ENCODE measurements at places on chromosomes 12 and 14.

GRCh38 chr12:29066011-29066588 is 83.0 kb upstream of the FAR2 start:
- DNase-seq: no peak

DNA sequence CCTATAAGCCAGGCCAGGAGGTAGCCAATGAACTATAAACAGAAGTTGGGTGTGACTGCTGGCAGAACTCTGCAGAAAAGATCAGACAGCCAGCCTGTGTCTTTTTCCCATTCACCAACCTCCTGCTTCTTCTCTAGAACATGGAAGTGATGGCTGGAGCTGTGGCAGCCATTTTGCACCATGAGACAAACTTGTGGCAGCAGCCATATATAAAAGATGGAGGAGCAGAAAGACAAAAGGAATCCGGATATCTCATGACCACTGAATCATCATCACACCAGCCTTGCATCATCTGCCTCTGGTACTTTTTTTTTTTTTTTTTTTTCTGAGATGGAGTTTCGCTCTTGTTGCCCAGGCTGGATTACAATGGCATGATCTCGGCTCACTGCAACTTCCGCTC is 8.7 kb downstream of the BEGAIN start:
- no peak for DNase-seq

DNA sequence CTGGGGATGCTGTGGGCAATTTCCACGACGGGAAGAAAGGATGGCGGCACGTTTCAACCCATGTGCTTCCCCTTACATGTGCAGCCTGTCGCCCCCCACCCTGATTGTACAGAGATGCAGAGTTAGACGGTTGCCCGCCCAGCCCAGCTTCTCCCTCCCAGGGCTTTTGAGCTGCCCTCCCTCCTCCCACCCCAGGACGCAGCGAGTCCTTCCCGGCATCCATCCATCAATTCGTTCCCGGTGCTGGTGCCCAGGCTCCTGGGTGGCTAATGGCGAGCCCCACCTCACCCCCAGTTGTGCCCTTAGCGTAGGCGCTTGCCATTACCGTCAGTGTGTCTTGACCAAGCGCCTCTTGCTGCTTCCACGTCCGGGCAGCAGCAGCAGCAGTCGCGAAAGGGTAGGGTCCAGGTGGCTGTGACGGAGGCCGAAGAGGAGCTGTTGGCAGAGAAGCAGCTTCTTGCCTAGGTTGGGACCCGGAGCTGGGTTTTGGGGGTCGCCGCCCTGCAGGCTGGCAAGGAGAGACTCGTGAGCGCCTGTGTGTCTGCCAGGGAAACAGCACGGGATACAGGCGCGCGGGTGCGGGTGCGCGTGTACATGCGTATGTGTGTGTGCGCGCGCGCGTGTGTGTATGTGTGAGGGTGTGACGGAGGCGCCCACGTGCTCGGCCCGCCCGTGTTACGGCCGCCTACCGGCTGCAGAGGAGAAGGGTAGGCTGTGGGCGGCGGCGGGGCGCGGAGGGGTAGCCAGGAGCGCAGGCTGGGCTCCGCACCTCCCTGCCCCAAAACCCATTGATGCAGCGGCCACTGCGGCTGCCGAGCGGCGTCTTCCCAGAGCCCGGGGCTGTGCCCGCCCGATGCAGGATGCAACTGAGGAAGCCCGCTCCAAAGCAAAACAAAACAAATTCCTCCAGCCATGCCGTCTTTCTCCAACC is at the start of gene SLC6A15:
SLC6A15 (minus strand) TSS at position 602 of the 931 bp plus-strand sequence. CDS start 20,679 bp downstream, outside the sequence.
- no peak for DNase-seq

GRCh38 chr12:7344833-7345606 is 41.1 kb downstream of the ACSM4 start:
- DNase-seq: no peak

DNA sequence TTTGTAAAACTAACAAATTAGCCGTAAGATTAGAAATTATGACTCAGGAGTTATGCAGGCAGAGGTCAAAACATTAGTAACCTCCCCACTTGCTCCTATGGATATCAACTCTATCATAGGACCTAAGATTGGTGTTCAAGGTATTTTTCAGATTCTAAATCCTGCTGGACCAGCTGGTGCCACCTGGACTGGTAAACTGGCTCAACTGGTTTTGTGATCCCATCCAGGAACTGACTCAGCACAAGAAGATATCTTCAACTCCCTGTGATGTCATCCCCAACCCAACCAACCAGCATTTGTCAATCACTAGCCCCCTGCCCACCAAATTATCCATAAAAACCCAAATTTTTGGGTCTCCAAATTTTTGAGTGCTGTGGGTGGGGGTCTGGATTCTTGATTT is 98.1 kb upstream of the OR4E1 start:
- no peak for DNase-seq

DNA sequence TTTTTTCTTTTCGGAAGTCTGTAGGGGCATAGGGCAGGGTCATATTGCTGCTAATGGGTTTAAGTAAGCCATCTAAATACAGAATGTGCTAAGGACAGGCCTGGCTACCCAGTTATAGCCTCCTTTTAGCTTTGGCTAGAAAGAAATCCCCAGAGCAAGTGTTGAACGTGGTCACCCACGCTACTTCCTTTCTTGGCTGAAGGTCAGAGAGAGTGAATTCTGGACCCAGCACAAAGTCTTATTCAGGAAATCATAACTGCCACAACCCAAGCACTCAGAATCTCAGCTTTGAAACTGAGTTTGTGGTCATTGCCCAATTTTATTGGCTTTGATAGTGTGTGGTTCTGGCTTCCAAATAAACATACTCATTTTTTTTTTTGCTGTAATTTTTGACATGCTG is 542.1 kb upstream of the ATP2B1 start:
- DNase-seq: no peak

DNA sequence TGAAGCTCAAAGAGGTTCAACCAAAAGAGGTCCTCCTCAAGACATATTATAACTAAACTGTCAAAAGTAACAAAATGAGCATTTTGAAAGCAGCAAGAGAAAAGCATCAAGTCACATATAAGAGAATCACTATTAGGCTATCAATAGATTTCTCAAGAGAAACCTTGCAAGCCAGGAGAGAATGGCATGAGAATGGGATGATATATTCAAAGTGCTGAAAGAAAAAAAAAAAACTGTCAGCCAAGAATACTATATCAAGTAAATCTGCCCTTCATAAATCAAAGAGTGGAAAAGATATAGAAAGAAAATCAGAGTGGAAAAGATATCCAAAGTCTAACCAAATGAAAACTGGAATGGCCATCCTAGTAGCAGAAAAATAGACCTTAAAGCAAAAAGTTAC is 39.3 kb upstream of the TSPAN11 start:
- no peak for DNase-seq

GRCh38 chr14:92466059-92466458 is 47.5 kb upstream of the RIN3 start:
- DNase-seq: no peak

GRCh38 chr12:106299202-106299774 is 3.2 kb upstream of the TCP11L2 start:
- DNase-seq: no peak

GRCh38 chr14:104542871-104543830 is 36.4 kb upstream of the C14orf180 start:
- DNase-seq: no peak

- no peak for DNase-seq
Measured at GRCh38 chr14:27386391-27386790, 788.6 kb upstream of the NOVA1 start.

DNA sequence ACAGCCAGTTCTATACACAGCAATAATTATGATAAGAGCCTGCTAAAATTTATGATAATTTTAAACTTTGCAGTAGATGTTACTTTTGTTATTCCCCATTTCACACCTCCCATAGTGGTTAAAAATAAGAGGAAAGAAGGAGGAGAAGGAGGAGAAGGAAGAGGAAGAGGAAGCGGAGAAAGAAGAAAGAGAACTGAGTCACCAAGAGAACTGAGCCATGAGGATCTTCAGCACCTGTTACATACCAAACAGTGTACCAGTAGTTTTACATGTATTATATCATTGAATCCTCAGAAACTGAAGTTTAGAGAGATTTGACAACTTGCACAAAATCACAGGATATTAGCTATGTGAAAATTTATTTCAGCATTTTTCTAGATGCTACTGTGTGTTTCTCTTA is 3.9 kb downstream of the CD163 start:
- no peak for DNase-seq

GRCh38 chr12:21987755-21988154 is 46.5 kb upstream of the ABCC9 start:
- DNase-seq: no peak

- no peak for DNase-seq
Measured at GRCh38 chr14:103890821-103891666, 37.2 kb upstream of the TDRD9 start.

DNA sequence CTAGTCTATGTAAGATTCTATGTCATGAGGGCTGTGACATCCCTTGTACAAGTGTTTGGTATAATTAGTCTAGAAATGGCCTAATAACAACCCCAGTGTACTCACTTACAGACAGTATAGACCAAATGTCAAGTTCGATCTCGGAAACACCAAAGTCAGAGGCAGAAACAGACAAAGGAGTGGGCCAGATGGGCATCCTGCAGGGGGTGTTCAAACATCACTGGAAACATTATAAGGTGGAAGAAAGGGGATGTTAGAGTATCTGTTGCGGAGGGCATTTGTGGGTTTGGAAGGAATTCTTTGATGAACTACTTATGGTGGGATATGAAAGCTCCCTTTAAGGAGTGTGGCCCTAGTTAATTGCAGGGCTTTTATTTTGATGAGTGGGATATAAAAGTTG is 134.6 kb downstream of the ESR2 start:
- DNase-seq: no peak

GRCh38 chr12:1912580-1913376 is 5.7 kb downstream of the CACNA2D4 start:
- DNase-seq: no peak

DNA sequence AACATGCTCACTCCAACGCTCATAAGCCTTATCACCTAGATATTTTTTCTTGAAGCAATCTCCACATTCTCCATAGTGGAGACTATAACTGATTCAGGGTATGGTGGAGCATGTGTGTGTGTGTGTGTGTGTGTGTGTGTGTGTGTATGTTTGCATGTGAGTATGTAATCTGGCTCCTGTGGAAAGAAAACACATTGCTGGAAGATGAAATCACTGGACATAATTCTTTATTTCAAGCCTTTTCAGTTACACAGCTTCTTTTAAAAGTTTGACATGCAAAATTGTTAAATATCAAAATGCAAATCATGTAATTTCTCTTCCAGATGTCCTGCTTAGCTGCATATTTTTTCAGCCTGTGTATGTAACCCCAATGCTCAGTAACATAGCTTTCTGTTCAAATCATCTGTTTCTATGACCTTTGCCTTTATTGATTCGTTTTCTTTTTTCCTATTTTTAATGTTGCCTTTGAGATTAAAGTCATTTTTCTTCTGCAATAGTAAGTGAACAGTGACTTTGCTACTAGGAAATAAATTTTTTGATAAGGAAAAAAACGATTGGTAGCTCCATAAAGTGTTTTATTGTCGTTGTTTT is 80.5 kb upstream of the BTG1 start:
- no peak for DNase-seq

DNA sequence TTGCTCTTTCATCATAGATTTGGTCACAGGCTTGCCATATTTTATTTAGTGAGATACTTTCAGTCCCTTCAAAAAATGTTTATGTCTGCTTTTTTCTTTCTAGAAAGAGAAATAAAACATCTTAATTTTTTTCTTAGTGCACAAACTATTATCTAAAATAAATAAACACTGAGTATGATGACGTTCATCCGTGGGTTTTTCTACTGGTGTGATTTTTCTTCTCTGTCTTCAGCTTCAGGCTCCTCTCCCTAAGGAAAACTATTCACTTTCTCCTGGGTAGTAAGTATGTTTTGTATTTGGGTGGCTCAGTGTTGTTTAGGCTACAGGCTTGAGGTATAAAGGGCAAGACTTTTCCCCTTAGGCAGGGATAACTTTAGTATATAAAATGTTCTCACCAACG is 154.7 kb downstream of the DACT1 start:
- no peak for DNase-seq

DNA sequence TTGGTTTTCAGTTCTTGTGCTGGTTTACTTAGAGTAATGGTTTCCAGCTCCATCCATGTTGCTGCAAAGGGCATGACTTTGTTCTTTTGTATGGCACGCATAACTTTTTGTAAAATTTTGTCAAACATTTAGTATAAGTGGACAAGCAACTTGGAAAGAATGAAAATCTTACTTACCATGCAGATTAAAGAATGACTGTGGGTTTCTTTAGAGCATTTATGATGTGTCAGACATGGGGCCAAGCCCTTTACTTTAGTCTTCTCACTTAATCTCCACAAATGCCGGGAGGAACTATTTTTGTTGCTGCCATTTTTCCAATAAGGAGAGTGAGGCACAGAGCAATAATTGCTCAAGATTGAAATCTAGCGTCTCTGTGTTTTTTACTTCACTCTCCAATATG is 652.5 kb upstream of the TBX3 start:
- no peak for DNase-seq

GRCh38 chr12:32488132-32488531 is 88.8 kb downstream of the FGD4 start:
- no peak for DNase-seq

GRCh38 chr14:24895243-24895583 is 154.7 kb downstream of the STXBP6 start:
- no peak for DNase-seq

GRCh38 chr14:90408713-90409112 is 11.9 kb downstream of the CALM1 start:
- DNase-seq: no peak

DNA sequence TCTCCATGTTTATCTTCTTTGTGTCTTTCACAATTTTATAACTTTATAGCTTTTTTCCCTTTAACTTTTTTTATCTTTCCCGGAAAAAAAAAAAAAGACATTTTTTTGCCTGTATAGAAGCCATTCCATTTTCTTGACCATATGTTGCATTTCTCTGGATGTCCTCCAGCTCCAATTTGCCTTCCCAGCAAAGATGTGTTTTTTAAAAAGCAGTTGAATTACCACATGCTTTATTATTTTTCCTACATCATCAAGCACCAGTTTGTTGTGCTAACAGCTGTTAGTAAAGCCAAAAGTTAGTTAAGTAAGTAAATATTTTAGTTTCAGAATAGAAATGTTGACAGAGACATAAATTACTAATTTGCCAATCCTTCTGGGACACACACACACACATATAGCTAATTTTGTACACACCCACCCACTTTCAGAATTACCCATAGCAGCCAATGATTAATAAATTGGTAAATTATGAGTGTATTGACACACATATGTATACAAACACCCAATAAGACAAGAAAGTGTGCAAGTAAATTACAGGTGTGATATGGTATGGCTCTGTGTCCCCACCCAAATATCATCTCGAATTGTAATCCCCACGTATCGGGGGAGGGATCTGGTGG is 118.3 kb downstream of the SLC38A6 start:
- no peak for DNase-seq

- no peak for DNase-seq
Measured at GRCh38 chr12:8556531-8557097, 15.9 kb upstream of the CLEC4E start.

All from naive thymus-derived CD8-positive, alpha-beta T cell (primary cell).